ENCODE measurements at places on chromosomes 13 and 19. TPM values are rescaled to one million over a fixed set of nuclear protein-coding genes. Genes with fewer than 3 reads are reported as not detected.

DNA sequence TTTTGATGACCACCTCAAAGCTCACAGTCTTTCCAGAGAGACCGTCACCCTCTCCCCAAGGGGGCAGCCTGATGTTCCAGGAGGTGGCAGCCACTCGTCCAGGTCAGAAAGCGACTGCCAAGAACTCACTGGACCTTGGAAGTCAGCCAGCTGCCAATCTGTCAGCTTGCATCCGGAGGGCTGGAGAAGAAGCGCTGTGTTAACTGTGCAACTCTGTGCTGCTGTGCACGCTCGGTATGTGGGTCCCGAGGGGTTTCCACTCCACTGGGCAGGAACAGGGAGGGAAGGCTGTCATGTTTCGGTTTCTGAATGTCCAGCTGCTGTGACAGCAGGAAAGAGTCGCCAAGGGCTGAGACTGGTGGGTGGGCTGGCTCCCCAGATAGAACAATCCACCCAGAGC, 89.2 kb downstream of the CACNA1A start:
- DNase-seq, result no peak

DNA sequence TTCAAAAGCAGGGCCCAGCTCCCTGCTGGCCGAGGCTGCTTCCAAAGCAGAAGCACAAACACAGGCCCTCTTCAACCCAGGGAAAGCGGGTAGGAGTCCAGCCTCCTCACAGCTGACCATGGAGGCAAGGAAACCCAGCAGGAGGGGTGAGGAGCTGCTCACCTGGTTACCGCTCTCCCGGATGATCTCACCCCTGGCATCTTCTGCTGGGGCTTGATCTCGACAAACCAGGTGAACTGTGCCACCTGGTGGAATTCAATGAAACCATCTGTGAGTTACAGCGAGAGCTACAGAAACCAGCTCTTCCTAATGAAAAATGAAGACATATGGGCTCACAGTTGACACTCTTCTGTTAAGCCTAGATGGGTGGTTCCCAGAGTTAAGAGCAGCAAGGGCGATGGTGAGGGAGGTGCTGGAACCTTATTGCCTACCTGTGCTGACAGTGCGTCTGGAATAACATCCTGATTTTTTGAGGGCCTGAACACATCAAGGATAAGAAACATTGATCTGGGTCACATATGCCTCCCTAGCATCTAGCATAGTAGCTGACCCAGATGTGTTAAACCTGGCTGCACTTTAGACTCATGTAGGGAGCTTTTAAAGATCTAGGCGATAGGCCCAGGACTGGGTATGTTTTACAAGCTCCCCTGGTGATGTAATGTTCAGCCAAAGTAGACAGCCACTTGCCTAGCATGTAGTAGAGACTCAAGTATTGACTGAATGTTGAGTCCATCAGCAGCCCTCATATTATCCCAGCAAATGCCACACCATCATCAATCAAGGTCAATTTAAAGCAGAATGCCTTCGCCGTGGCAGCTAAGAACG, 6.1 kb downstream of the DHRS12 start:
- no peak for DNase-seq

GRCh38 chr13:33859691-33860303, 41.8 kb downstream of the RFC3 start:
- DNase-seq, result no peak

GRCh38 chr13:46355901-46356590, 31.0 kb downstream of the RUBCNL start:
- no peak for DNase-seq

DNA sequence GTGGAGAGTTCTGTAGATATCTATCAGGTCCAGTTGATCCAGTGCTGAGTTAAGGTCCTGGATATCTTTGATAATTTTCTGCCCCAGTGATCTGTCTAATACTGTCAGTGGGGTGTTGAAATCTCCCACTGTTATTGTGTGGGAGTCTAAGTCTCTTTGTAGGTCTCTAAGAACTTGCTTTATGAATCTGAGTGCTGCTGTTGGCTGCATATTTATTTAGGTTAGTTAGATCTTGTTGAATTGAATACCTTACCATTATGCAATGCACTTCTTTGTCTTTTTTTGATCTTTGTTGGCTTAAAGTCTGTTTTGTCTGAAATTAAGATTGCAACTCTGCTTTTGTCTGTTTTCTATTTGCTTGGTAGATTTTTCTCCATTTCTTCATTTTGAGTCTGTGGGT, 15.4 kb downstream of the AP1M1 start:
- DNase-seq, result no peak

GRCh38 chr13:51577690-51578089, 6.6 kb upstream of the WDFY2 start:
- DNase-seq, result no peak

GRCh38 chr13:93900731-93901130, 578.8 kb downstream of the DCT start:
- DNase-seq, result no peak

- no peak for DNase-seq
Measured at GRCh38 chr13:20197361-20197834, 4.7 kb upstream of the GJB2 start.

DNA sequence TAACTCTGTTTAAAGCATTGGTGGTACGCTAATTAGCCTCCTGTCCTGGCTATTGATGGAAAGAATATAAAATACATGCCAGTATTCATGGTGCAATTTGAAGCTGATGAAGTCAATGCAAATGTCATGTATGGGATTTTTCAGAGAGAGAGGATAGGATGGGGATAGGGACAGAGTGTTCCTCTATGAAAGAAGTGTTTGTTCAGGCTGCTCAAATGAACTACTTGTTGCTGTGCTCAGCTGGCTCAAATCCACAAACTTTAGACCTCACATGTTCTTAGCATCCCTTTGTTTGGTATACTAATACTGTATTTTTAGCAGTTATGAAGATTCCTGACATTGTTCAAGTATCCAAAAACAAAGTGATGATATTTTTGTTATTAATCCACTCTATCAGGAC, 116.5 kb downstream of the SLITRK1 start:
- no peak for DNase-seq

DNA sequence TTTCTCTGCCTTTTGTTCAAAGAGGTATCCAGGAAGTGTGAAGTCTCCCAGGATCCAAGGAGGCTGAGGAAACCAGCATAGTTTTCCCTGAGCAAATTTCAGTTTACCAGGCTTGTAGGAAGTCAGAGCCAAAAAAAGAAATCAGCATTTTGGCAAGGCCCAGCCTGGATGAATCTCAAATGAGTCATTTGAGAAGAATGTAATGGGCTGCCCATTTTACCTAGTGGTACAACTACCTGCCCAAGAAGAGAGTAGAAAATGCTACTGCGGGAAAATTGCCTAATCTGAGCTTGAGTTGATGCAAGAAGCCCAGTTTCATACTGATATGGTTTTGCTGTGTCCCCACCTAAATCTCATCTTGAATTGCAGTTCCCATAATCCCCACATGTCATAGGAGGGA, 284.1 kb upstream of the ZNF507 start:
- DNase-seq, result no peak

- DNase-seq, result no peak
Measured at GRCh38 chr13:23506071-23506806, 64.0 kb upstream of the TNFRSF19 start.

DNA sequence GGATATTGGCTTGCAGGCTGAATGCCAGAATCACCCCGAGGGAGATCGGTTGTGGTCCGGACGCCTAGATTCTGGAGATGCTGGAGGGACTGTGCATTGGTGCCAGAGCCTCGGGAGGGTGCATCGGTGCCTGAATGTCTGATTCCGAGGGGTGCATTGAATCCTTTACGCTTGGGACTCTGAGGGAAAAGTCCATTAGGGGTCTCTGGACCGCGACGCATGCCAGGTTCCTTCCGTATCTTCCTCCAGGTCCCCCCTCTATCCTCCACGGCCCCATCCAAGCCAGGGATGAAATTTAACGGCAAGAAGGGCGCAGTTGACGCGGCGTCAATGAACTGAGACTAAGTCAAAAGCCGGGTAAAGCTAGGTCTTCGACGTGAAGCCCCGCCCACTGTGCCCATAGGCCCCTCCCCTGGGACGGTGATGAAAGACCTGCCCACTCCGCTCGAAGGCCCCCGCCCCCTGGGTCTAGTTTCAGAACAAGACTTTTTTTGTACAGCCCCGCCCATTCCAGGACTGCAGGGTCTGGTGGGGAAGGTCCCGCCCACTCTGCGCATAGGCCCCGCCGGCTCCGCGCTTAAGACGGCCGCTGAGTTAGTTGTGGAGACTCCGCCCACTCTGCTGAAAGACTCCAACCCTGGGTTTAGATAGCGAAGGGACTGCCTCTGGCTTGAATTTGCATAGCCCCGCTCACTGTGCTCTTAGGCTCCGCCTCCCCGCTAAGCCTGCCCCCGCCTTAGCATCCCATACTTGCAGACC, 737 bp downstream of the ZNF575 start:
- DNase-seq, result peak; percentile 99

DNA sequence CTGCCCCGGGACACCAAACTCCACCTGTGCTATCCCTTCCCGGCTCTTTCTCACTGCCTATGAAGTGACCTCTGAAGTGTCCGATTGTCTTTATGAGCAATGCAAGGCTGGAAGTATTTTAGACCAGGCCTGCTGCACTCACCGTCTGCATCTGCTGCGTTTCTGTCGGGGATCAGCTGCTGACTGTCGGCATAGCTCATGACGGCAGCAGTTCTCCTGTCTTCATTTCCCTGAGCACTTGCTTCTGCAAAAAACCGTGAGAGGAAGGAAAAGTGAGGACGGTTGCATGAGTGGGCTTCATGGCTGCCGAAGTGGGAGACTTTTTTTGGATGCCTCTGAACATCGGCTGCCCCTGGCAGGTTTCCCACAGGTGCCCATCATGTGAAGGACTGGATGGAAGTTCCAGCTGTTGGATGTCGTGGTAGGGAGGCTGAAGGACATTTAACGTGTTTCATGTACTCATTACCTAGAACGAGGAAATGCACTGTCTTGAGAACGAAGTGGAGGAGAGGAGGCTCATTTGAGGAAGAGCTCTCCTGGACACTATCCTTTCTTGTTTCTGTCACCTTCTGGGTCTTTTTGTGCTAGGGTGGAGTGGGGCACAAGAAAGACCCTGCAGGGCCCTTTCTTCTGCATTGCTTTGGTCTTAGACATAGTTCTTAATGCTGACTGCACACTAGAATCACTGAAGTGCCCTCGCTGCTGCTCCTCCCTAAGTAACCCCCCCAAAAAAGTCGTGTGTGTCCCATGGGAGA, 94.7 kb downstream of the RNASEH2B start:
- DNase-seq, result no peak

GRCh38 chr13:40502236-40502635, 164.2 kb downstream of the FOXO1 start:
- no peak for DNase-seq

DNA sequence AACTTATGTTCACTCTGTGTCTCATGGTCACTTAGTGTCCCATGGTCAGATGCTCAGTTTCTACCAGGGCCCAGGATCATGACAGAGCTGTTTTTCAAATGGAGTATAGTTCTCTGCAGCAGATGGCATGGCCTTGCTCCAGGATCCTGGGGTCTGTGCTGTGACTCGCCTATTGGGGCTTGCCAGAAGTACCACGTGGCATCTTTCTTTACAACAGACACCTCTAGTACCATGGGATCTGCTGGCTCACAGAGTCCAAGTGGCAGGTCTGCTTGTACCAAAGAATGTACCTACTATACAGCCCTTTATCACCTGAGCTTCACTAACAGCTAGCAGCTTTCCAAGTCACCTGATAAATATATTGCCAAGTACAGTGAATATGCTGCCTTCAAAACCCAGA, 6.0 kb upstream of the RNF6 start:
- no peak for DNase-seq

GRCh38 chr13:54029226-54029625, 1000.6 kb downstream of the OLFM4 start:
- no peak for DNase-seq

DNA sequence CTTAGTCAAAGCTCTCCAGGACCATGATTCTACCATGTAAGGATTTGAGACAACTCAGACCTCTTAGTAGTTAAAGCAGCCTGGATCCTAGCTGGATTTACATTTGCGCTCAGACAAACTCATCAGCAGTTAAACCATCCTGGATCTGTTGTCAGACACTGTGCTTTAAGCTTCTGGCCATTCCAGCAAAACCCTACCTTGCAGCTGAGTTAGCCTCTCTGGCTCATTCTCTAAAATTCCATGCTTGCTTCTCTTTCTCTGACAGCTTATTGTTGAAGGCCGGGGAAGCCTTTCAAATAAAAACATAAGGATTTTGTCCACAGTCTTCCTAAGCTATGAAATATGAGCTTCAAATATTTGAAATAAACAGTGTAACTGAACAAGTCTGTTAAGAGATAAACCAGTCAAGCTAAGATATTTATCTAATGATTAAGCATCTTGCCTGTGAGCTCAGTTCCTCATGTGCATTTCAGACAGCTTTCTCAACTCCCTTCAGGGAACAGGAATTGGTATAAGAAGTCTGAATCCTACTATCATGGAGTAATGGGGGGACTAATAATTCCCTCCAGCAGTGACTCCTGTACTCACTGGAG, 89.3 kb downstream of the SLAIN1 start:
- DNase-seq, result no peak

DNA sequence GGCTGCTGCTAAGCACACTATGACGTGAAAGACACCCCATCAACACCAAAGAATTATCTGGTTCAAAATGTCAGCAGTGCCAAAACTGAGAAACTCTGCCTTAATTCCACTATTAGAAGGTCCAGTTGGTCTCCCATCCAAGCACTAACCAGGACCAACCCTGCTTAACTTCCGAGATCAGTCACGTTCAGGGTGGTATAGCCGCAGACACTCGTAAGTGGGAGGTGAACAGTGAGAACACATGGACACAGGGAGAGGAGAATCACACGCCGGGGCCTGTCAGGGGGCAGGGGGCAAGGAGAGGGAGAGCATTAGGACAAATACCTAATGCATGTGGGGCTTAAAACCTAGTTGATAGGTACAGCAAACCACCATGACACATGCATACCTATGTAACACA, 83.4 kb downstream of the C13orf42 start:
- DNase-seq, result no peak

DNA sequence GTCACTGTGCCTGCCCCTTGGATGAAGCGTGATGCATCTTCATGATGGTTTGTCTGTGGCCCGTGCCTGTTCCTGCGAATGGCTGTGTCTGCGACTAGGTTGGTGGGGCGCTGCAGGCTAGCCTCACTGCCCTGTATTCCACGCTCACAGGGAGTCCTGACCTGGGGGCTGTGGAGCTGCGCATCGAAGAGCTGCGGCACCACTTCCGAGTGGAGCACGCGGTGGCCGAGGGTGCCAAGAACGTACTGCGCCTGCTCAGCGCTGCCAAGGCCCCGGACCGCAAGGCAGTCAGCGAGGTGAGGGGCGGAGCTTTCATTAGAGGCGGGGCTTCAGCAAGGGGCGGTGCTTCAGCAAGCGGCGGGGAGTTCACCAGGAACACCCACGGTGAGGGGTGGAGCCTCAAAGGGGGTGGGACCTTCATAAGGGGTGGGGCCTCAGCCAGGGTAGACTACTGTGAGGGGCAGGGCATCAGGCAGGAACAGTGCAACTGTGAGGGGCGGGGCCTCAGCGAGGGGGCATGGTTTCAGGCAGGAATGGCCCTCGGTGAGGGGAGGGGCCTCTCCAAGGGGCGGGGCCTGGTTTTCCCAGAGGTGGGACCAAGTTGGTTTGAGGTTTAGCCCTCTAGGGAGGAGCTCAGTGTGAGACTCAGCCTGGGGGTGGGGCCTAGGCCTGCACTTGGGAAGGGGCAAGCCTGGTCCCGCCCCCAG, 17.2 kb downstream of the PKN1 start:
- peak; percentile 86 for DNase-seq

The SF3A2 gene
- 36.6 TPM for total RNA-seq

The PCSK4 gene
- 0.52 TPM for total RNA-seq

The PDE4A gene
- total RNA-seq, result 10.9 TPM

The ZNF358 gene
- 55.0 TPM for total RNA-seq

The NLRP11 gene
- total RNA-seq, result not detected

The C1QTNF9 gene
- total RNA-seq, result 0.42 TPM

The TTC9B gene
- not detected for total RNA-seq

The SIGLEC7 gene
- total RNA-seq, result 5.5 TPM

The KLK7 gene
- total RNA-seq, result not detected

The CALR3 gene
- not detected for total RNA-seq

The SPC24 gene
- total RNA-seq, result 2.2 TPM

Measured in posterior vena cava (tissue), 2 donors.